ENCODE measurements at places on chromosomes 2 and 18. TPM values are rescaled to one million over a fixed set of nuclear protein-coding genes. Genes with fewer than 3 reads are reported as not detected.

The CLEC4F gene
- not detected for total RNA-seq

GRCh38 chr2:124001696-124002430 is 23.2 kb upstream of the CNTNAP5 start:
- DNase-seq, result no peak

The DPP10 gene
- total RNA-seq, result not detected

DNA sequence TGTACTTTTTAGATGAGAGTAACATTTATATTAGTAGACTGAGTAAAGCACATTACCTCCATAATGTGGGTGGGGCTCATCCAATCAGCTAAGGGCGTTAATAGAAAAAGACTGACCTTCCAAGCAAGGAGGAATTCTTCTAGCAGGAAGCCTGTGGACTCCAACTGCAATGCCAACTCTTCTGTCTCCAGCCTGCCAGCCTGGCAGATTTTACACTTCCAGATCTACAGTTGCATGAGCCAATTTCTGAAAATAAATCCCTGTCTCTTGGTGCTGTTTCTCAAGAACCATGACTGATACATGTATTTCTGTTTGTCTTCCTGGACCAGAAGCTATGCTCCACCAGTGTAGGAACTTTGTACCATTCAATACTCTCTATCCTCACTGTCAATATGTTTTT is 69.0 kb upstream of the LMAN1 start:
- DNase-seq, result no peak

The TRABD2A gene
- 3.5 TPM for total RNA-seq

GRCh38 chr18:12005538-12006487 is 24.5 kb downstream of the IMPA2 start:
- DNase-seq, result peak; percentile 87

DNA sequence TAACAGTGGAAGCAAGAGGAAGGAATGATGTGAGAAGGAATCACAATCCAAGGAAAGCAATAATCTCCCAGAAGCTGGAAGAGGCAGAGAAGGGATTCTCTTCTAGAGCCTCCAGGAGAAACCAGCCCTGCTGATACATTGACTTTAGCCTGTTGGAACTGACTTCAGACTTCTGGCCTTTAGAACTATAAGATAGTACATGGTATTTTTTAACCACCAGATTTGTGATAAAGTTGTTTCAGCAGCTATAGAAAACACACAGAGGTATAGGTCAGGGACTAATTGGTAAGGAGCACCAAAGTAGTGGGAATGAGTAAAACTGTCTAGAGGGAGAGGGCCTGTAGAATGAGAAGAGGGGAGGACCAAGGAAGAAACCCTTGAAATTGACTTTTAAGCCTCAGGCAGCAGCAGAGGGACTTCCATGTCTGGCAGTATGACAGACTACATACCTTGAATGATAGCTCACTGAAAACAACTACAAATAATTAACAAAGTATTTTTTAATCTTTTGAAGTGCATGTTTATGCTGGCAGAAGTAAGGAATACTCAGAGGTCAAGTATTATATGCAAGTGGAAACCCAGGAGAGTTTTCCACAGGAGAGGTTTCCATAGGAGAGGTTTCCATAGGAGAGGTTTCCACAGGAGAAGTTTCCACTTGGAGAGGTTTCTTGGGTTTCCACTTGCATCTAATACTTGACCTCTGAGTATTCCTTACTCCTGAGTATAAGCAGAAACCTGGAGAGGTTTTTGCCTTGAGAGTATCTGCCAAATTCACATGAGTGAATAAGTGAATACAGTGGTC is 33.8 kb upstream of the TMEM17 start:
- no peak for DNase-seq

GRCh38 chr2:219495531-219496122 is 3.1 kb upstream of the GMPPA start:
- DNase-seq, result peak; percentile 99

- peak; percentile 69 for DNase-seq
Observed at GRCh38 chr2:216339456-216340279, 32.6 kb downstream of the MARCHF4 start.

Data from osteoblast (primary cell).